ENCODE measurements at places on chromosomes 2 and 18.

GRCh38 chr2:119494163-119494790 is 30.0 kb downstream of the SCTR start:
- no peak for DNase-seq

DNA sequence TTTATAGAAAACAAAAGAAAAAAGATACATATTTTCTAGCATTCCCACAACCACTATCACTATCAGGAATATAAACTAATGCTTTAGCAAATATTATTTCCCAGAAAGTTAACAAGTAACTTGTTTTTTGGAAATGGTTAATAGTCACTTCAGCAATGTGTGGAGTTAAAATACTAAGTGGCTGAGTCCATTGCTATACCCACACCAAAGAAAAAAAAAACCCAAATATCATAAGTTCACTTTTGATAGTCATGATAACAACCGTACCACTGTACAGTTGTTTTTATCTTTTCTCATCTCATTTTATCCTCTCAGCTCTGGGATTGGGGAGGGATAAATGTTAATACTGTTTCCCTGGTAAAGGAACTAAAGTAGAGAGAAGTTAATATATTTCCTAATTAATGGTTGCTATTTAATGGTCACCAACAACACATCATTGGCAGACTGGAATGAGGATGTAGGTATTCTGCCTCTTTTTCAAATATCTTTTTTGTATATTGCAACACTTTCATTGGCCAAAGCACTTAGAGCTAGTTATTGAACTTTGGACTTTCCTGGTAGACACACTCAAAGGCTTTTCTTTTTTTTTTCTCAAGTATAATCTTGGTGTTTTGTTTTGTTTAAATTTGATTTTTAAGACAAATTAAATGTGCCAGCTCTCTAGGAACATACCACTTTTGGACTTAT is 18.4 kb upstream of the KANSL1L start:
- DNase-seq: no peak

DNA sequence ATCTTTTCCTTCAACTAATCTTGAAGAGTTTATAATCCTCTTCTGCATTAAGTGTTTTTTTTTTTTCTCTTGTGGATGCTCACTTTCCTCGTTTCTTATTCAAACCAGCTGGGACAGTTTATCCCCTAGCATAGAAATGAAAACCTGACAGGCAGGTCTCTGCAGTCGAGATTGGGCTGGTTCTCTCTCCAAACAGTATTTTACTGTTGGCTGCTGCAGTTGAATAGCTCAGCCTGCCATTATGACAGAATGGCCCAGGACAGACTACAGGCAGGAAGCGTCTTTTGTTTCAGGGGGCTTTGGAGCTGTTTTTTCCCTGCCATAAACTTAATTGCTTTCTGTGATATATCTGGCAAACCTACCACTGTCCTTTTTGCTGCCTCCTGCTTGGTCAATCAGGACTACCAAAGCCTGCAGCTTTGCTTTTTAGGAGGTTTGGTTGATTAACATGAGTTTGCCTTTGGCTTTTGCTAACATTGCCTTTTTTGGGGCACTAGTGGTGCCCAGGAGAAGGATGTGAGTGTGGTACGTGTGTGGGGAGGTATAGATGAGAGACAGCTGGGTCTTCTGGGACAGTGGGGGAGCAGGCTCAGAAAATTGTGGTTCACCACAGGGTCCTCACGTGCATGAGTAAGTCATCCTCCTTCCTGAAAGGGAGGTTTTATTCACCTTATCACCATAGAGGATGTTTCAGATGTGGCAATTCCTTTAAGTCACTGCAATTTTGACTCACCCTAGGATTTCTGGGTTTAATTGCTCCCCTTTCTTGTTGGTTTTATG is 128.7 kb downstream of the LYPD6B start:
- DNase-seq: no peak

DNA sequence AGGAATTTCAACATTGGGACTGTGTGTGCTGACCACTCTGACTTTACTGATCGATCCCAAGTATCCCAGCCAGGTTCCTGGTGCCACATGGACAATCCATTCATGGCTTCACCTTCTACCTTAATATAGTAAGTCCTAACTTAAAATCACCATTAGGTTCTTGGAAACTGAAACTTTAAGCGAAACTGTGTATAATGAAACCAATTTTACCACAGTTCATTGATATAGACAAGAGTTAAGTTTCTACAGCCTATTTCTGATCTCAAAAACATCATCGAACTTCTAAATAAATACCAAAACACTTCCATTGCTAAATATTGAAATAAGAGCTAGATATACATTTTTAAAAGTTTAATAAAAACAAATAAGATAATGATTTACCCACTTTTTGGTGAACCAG is 4.4 kb upstream of the EXOC6B start:
- no peak for DNase-seq

GRCh38 chr18:13070460-13070859 is 79.3 kb downstream of the CEP192 start:
- DNase-seq: no peak

DNA sequence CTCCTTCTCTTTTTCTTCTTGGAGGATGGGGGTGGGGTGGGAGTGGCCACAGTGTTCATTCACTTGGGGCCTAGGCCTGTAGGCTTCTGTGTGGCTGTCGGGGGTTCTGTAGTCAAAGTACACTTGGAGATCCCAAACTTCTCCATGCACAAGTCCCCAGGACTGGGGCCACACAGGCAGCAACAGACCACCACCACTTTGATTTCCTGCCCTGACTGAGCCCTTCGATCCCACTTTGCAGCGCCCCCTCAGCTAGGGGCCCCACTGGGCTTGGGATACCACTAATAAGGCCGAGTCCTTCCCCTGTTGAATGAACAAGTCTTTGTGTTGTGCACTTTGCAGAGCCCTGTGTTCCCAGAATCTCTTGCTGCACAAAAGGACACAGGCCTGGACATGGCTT is 5.5 kb upstream of the TEX51 start:
- DNase-seq: no peak

DNA sequence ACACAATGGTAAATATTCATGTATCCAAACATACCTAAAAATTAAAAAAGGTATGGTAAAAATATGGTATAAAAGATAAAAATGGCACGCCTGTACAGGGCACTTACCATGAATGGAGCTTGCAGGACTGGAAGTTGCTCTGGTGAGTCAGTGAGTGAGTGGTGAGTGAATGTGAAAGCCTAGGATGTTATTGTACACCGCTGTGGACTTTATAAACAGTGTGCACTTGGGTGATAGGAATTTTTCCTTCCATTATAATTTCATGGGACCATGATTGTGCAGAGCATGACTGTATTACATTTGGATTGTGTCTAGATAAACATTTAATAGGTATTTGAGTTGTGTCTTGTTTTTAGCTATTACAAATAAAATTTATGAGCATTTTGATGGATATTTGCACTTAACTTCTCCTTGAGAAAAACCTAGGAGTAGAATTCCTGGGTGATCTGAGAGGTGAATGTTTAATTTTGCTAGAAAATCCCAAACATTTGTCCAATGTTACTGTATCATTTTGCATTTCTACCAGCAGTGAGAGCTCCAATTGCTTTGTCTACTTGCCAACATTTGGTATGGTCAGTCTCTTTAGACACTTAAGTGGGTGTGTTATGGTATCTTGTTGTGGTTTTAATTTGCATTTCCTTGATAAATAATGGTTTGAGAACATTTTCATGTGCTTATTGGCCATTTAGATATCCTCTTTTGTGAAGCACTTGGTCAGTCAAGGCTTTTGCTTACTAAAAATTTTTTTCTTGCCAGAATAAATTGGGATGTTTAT is 81.7 kb downstream of the BCL2L11 start:
- DNase-seq: no peak

DNA sequence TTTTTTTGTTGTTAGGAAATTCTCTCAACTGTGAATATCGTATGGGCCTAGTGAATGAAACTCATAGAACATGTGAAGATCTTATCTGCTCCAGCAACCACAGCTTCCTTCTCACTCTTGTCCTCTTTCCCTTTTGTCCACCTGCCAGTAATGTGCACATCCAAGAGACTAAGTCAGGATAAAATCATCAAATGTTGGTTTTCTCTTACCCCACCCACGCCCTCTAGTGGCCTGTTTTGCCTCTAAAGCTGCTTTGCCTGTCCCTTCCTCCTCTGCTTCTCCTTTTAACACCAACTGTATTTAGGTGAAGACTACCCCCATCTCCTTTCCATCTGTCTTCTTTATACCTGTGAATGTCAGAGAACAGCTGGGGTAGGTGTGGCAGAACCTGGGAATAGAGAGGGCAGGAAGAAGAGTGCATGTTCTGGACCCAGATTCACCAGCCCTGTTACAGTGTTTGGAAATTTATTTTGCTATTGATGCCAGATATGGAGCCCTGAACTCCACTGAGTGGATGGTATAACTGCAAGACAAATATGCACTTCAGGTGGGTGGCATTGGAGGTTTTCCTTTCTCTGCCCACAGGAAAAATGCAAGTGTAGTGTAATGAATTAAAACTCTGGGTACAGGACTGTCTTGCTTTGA is 8.4 kb upstream of the MGAT5 start:
- DNase-seq: no peak

DNA sequence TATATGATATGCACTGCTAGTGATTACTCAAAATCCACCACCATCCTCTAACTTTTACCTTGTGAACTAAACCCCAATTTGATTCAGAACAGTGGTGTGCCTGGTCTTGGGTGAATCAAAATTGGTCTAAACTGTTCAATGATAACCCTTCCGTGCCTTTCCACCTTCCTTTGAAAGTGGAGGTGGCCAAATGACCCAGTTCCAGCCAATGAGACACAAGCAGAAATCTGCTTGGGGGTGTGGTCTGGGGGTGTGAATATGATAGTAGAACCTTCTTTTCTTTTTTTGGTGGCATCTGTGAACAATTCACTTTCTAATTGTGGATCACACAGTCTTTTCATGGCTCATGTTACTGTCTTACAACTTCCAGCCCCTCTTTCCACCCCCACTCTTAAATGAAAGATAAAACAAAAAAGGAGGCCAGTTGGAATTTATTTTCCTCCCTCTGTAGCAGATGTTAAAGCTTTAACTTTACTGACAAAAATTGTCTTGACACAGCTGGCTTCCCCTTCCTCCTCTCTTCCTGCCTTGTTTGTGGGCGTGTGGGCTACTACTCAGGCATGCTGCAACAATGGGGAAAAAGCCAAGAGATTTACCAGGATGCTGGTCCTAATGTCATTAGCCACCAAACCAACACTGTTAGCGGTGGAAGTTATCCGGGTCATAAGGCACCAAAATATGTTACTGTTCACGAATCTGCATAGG is 58.8 kb upstream of the ANKRD44 start:
- no peak for DNase-seq

DNA sequence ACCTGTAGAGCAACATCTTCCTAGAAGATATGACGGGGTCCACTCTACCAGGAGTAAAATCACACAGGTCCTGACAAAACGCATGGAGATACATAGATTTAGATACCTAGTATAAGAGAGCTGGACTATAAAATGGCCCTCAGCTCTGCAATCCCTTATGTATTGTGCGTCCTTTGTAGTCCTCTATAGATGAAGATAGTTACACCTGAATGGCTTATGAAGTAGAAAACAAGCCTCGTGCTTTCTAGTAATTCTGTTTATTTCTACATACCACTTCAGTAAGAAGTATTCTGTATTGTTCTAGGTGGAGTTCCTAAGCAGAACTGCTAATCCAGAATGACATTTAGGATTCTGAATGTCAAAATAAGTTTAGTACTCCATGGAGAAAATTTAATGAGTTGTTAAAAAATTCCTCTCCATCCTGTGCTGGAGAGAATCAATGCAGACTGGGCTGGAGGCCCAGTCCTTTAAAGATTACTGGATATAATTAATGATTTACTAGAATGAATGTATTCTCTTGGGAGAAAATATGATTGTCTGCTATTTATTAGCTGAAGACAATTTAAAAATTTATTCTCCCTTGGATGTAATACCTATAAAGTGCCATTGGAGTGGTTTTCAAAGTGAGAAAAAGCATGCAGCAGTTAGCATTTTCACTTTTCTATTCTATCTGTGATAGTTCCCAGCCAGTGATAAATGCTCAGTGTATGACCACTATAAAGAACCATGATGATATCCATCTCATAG is 147.3 kb upstream of the UNC80 start:
- no peak for DNase-seq

GRCh38 chr2:120869730-120870466 is 134.2 kb downstream of the GLI2 start:
- no peak for DNase-seq

DNA sequence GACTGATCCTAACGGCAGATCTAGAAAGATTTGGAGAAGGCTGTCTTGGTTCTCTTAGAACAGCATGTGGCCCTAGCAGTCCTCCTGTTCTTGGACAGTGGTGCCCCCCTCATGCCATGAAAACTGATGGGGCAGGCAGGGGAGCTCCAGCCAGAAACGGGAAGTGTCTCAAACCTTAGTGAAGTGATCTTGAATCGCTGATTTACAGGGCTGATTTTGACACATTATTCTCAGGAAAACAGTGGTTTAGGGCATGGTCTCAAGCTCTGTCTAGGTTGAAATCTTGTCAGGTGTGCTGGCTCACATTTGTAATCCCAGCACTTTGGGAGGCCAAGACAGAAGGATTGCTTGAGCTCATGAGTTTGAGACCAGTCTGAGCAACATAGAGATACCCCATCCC is 37.8 kb downstream of the SRSF7 start:
- no peak for DNase-seq

GRCh38 chr2:172985139-172985892 is 90.3 kb upstream of the MAP3K20 start:
- DNase-seq: no peak

- no peak for DNase-seq
Observed at GRCh38 chr18:41226186-41226585, 728.8 kb upstream of the PIK3C3 start.

- no peak for DNase-seq
Observed at GRCh38 chr2:240857039-240858008, 11.3 kb upstream of the AGXT start.

- peak; percentile 20 for DNase-seq
Observed at GRCh38 chr18:9575558-9575957, 38.8 kb downstream of the PPP4R1 start.

- no peak for DNase-seq
Observed at GRCh38 chr2:150292192-150292591, 195.3 kb downstream of the RND3 start.

DNA sequence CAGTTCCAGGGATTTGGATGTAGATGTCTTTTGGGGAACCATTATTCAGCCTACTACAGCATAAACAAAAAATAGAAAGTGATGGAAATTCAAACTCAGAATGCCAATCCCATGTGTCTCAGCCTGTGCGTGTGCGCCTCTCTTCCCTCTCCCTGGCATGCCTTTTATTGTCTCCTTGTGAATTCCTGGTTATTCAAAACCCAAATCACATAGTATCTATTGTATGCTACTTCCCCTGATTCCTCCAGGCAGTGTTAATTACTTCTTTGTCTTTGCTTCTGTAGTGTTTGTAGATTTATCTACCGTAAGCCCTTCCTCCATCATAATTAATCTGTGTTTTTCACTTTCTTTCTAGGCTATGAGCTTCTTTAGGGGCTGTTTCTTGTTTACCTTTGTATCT is 38.9 kb downstream of the RHBDD1 start:
- no peak for DNase-seq

DNA sequence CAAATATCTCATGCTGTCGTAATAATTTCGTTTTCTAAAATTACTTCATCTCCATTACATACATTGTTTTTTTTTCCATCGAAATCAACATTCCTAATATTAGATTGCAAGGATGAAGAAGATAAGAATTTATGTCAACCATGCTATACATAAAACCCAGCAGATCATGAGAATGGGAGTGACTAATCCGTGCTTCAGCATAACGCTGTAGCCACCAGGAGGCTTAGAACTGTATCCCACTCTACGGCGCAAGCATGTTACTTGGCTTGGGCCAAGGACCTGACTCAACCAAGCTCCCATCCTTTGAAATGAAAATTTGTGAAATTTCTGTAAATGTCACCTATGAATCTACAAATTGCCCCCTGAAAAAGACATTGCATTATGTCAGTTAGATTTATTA is 392.5 kb downstream of the FIGN start:
- DNase-seq: no peak

Measured in iPS DF 6.9 (cell line).